SK-N-MC (cell line): ENCODE measurements at places on chromosomes 1 and 21.

- DNase-seq: no peak
Measured at GRCh38 chr1:116708255-116708900, 40.8 kb upstream of the IGSF3 start.

- DNase-seq: no peak
Measured at GRCh38 chr1:245406426-245406825, 251.6 kb downstream of the KIF26B start.

GRCh38 chr1:172742599-172743500, 83.9 kb downstream of the FASLG start:
- DNase-seq: no peak

DNA sequence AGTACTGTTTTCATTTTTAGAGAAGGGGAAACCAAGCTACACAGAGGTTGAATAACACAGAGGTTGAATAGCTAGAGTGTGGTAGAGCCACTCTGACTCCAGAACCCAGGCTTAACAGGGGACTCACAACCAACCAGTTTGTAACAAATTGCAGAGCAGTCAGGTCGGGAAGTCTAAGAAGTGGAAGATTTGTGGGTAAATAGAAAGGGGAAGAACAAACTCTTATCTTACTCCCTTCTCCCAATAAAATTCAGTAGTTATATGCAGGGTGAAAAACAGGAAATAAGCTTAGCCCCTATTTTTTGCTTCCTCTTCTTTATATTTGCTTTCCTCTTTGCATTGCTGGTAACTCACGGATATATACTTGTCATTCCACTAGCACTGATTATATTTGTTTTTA, 23.2 kb downstream of the CDC42 start:
- no peak for DNase-seq

- DNase-seq: no peak
Measured at GRCh38 chr1:162305969-162306368, 70.7 kb downstream of the SPATA46 start.

DNA sequence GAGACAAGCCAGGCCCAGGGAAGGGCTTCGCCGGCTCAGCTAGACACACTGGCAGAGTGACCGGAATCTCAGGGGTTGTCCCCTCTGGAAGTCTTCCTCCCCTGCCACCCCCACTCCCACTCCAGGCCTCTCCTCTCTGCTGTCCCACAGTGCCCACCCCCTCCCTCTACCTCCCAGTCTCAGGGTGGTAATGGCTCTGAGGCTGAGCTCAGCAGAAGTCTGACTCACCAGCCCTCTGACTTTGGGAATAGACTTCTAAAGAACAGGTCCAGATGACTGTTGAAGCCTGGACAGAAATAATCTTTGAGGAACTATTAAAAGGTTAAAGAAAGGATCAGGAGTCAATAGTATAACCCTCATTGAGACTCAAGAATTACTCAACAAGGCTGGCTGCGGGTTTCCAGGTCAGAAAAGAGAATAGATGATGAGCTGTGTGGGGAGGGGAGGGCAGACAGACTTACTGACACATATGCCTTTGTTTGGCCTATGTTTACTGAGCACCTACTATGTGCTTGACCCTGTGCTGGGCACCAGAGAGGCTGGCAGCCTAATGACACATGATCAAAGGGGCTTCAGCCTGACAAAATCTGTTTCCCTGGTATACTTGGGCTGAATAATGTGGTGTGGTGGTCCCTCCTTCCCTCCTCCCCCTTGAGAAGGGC, 8.2 kb downstream of the HCRTR1 start:
- no peak for DNase-seq

DNA sequence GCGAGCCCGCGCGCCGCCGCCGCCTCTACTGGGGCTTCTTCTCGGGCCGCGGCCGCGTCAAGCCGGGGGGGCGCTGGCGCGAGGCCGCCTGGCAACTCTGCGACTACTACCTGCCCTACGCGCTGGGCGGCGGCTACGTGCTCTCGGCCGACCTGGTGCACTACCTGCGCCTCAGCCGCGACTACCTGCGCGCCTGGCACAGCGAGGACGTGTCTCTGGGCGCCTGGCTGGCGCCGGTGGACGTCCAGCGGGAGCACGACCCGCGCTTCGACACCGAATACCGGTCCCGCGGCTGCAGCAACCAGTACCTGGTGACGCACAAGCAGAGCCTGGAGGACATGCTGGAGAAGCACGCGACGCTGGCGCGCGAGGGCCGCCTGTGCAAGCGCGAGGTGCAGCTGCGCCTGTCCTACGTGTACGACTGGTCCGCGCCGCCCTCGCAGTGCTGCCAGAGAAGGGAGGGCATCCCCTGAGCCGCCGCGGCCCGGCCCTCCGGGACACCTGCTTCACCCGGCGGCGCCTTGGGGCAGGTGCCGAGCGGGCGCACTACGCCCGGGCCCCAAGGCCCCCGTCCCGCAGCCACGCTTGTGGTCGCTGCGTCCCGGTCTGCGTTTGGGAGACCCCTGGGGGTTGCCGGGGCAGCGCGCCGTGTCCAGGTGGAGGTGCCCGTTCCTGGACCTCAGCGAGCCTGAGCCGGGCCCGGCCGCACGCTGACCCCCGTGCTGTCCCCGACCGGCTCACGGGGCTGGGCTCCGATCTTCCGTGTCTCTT, 944 bp downstream of the B3GALT6 start:
- DNase-seq: no peak

- DNase-seq: no peak
Measured at GRCh38 chr1:34865573-34865972, 6.0 kb upstream of the SMIM12 start.

DNA sequence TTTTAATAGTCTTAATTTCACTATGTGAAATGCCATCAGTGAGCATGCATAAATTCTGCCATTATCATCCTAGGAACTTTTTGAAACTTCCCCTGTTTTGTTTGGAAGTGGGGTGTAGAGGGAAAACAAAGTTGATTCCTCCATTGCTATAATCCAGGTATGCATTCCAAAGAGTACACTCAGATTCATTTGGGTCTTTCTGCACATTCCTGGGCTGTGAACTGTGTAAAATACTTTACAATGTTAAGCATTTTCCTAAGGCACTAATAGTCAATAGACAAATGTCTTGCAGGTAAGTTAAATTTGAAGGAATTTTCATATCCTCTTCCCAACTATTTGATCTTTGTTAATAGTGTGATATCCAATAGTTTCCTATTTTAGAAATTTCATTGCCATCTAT, 36.2 kb downstream of the SGIP1 start:
- DNase-seq: no peak

- DNase-seq: no peak
Measured at GRCh38 chr1:91799159-91799558, 86.8 kb downstream of the TGFBR3 start.

DNA sequence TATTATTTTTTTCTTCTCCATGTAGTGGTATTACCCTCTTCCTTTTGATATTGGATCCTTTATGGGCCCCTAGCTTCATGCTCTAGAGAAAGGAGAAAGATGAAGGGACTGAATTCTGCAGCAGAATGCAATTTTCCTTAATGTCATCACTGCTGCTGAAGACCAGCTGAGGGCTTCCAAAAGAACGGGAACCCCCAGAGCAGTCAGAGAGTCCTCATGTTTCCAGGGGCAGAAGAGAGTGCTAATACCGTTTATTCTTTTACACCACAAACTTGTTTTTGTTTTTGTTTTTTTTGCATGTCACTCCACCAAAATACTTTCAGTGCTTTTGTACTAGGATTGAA, 21.1 kb upstream of the TBX15 start:
- no peak for DNase-seq

DNA sequence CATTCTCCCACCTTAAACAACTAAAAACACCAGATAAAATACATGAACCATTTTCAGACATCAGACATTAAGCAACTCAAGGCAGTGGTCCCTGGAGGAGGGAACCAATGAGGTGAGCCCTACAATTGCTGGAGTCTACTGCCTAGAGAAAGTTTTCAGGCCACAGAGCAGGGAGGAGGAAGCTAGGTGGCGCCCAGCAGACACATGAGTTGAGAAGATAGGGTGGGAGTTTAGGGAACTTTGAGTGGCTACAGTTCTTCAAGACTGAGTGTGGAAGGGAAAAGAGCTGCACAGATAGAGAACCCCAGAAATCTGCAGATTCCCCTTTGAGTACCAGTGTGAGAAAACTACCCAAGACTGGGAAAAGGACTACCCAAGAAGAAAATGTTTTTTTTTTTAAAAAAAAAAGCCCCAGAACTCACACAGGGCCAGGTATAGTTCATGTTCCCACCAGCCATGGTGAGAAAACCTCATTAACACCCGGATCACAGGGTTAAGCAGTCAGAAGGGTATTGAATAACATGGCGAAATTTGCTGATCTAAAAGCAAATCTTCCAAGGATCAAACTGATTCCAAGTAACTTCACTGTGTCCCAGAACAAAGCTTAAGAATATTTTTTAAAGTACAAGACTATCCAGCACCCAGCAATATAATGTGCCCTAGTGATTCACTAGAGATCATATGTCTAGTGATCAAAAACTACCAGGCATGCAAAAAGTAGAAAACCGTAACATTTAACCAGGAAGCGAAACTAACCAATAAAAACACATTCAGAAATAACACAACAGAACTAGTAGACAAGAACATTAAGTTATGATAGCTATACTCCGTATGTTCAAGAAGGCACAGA, 12.0 kb downstream of the ALDH9A1 start:
- DNase-seq: no peak

DNA sequence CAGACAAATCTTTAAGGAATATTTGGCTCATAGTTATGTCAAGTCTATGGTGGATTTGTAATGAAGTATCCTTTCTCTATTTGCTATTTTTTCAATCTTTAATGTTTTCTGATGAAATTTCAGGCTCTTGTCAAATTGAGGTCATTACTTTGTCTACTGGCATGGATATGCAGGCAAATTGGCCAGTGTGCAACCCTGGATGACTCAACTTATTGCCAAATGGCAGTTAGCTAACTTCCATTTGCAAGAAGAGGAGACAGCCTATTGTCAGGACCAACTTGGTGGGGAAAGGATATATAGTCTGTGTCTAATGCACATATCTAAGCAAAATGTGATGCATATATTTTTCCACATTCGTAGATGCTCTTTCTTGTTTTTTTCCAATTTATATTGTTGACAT, 530.5 kb downstream of the PTBP2 start:
- DNase-seq: no peak

DNA sequence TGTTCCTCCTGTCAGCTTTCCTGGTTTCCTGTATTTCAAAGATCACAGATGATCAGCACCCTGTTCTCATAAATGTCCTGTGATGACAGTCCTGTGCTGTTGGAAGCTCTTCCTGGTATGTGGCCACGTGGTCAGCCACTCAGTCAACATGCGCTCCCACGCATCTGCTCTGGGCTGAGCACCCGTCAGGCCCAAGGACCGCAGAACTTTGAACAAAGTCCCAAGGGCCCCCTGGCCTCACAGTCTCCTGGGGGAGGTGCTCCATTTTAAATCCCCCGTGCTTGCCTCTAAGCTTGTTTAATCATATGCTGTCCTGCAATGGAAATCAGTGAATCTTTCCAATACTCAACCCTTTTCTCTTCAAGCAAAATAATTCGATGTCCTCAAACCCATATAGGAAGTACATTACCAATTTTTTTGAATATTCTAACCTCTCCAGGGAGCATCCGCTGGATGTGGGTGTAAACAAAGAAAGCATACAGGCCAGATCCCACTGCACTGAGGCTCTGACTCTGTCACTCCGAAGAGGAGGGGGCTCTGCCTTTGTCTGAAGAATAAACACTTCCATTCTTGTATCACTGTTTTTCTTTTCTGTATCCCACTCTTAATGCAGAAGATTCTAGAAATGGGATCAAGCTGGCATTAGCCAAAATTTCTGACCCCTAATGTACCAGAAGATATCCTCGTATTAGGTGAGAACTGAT, 250.3 kb downstream of the SDCCAG8 start:
- DNase-seq: no peak

DNA sequence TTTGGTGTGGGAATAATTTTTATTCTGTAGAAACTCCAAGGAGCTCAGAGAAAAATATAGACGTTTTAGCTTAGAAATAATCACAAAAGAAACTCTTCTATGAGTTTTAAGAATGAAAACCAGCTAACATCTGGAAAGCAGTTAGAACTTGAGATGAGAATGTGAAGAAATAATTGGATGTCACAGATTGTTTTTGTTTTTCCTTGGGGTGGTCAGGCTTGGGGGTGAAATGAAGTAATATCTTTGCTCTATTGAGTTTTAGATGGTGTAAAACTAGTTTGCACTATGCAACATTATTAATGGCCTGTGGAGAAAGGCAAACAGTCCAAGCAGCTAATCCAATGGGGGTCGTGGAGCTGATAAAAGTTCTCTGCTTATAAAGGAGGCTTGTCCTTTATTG, 101.2 kb downstream of the FMN2 start:
- DNase-seq: no peak

DNA sequence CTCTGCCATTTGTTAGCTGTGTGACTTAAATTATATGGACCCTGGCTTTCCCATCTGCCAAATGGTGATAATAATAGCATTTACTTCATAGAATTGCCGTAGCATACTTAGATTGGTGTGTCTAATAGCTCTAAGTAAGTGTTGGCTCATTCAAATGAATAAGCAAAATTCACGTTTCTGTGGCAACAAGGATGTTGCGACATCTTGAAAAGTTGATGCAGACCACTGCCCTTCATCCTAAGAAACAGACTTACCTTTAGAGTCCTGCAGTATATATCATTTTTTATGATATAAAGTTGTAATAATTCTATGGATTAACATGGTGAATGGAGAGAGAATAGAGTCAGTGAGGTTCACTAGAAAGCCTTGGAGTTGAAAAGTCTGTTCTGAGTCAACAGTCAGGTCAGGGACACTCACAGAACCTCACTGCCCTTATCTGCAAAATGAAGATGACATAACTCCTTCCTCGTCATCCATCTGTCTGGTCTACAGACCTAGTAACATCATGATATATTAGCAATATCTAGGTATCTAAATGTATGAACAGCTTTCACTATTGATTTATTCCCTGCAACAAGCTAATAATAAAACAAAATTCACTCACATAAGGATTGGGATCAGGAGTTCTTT, 167.3 kb upstream of the C8B start:
- no peak for DNase-seq

GRCh38 chr1:203147376-203147775, 19.9 kb downstream of the ADORA1 start:
- no peak for DNase-seq

DNA sequence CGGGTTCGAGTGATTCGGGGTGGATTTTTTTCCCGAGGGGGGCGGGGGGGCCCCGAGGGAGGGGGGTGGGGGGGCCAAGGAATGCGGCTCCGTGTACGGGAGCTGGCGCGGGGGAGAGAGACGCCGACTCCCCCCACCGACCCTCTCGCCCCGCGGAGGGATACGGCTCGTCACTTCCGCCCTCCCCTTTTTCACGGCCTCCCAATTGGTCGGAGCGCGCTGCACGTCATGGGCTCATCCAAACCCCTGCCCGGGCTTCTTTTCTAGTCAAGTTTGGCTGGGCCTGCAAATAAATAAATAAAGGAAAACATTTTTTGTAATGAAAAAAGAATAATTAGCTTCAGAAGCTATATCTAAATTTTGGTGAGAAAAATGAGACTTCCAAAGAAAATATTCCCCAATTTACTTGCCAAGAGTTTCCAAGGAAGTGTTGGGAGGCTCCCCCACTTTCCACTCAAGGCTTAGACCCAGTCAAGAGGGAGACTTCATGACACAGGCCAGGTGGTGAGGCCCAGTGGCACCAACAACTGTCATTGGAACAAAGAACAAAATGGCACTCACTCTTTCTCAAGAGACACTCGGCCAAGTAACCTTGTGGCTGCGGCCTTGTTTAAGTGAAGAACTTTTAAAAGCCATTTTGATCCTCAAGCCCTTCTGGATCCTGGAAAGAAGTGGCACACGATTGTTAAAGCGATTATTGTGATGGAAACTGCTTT, at the start of gene POGZ:
Gene POGZ, minus strand, starts transcription at position 164 of the 716 bp plus-strand sequence. CDS start 17,290 bp downstream, outside the sequence.
- DNase-seq: peak; percentile 94
